H9 (cell line): ENCODE measurements at places on chromosomes 12 and 14. TPM values are rescaled to one million over a fixed set of nuclear protein-coding genes. Genes with fewer than 3 reads are reported as not detected.
A peak's percentile ranks its signal among the peaks of the same experiment; 100 is the strongest.

Gene NR1H4
- not detected in 2 replicates for total RNA-seq

Gene TMEM119
- total RNA-seq, result not detected in 2 replicates

Gene LRP10
- total RNA-seq, result 12.7 and 13.3 TPM in 2 replicates

Gene TBC1D30
- total RNA-seq, result 1.6 and 2.2 TPM in 2 replicates

Gene ATL1
- 3.0 and 3.2 TPM in 2 replicates for total RNA-seq

Gene REP15
- 0.20 and 1.3 TPM in 2 replicates for total RNA-seq

Gene TAS2R13
- 0.50 and 0.75 TPM in 2 replicates for total RNA-seq

Gene AKAP3
- 1.3 TPM in 2 replicates for total RNA-seq

Gene TMEM117
- total RNA-seq, result 1.3 and 1.7 TPM in 2 replicates

Gene ANO2
- total RNA-seq, result 3.8 and 4.2 TPM in 2 replicates

Gene CLEC1B
- total RNA-seq, result not detected in 2 replicates

Gene DGLUCY
- total RNA-seq, result 24.8 and 29.6 TPM in 2 replicates

Gene TAS2R46
- 0.88 and 1.2 TPM in 2 replicates for total RNA-seq

DNA sequence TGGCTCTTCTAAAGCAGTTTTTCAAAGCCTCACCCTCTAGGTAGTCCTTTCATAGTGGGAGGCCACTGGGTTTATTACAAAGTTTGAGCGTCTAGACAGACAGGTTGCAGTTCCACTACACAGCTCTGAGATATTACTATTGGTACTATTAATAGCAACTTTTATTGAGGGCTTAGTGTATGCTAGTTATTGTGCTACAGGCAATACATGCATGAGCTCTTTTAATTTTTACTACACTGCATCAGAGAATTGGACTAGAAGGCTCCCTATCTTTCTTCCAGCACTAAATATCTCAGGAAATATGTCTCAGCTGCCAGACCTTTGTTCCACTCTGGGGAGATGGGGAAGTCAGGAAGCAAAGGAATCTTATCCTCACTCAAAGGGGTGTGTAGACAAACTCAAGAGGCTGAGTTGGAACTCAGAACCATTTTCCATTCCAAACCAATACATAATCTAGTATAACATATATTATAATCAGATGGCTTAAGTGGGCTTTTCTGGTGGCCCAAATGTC is 161.8 kb upstream of the SLC38A2 start:
- no peak for DNase-seq

GRCh38 chr14:77040741-77041653 is 12.5 kb upstream of the IRF2BPL start:
- no peak for DNase-seq

GRCh38 chr12:131131077-131131807 is 177.5 kb downstream of the ADGRD1 start:
- DNase-seq, result no peak

GRCh38 chr12:66589095-66589494 is 89.8 kb downstream of the GRIP1 start:
- no peak for DNase-seq

GRCh38 chr14:76138758-76139723 is 12.7 kb upstream of the GPATCH2L start:
- DNase-seq, result peak; percentile 73

DNA sequence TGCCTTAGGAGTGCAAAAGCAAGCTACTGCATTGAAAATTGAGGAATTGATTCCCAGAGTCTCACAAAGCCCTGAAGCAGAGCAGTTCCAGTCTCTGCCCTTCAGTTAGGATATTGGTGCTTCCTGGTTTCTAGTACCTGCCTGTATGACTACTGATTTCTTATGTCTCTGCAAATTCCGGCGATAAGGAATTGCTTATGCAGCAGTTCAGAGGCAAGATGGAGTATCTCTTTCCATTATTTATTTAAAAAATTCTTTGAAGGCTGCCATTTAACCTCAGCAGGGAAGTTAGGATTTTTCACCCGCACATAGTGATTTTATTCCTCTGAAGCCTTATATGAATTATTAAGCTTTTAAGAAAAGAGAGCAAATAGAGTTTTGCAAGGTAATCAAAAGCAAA is 184.9 kb upstream of the SSTR1 start:
- no peak for DNase-seq

GRCh38 chr14:99688210-99688581 is 4.1 kb downstream of the CYP46A1 start:
- DNase-seq, result no peak

- DNase-seq, result no peak
Measured at GRCh38 chr14:52876311-52876710, 74.5 kb downstream of the FERMT2 start.

DNA sequence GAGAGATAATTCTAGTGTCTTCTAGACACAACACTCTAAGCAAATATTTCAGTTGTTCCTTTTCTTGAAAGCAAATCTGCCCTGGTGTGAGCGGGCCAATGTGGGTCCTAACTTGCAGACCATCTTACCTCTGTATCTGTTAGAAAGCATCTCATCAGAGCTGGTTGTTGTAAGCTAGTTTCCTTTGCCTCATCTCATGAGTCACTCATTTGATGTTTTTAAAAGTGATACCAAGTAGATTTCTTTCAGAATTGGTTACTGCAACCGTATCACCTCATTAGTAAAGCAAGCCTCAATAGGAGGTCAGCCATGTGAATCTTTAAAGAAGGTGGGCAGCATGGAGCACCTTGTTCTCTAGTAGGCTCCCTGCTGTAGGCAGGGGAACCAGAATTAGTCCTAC is 78.6 kb downstream of the DAAM1 start:
- no peak for DNase-seq

GRCh38 chr12:88468581-88468980 is 111.7 kb downstream of the KITLG start:
- DNase-seq, result no peak

- no peak for DNase-seq
Measured at GRCh38 chr12:132494294-132495164, 4.6 kb downstream of the FBRSL1 start.

- DNase-seq, result no peak
Measured at GRCh38 chr14:58367296-58367695, 28.4 kb upstream of the TOMM20L start.

DNA sequence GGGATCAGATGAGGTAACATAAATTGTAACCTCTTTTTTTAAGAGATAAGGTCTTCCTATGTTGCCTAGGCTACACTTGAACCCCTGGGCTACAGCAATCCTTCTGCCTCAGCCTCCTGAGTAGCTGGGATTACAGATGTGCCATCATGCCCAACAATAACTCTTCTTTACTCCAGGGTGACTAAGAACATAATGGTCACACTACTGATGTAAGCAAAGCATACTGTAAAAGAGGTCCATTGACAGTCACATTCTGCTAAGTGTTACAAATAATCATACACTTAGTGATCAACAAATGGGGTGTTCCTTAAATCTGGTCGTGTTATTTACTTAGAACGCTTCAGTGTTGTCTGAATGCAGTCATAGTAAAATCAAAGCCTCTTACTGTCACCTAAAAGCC is 68.9 kb downstream of the EPS8 start:
- DNase-seq, result no peak

DNA sequence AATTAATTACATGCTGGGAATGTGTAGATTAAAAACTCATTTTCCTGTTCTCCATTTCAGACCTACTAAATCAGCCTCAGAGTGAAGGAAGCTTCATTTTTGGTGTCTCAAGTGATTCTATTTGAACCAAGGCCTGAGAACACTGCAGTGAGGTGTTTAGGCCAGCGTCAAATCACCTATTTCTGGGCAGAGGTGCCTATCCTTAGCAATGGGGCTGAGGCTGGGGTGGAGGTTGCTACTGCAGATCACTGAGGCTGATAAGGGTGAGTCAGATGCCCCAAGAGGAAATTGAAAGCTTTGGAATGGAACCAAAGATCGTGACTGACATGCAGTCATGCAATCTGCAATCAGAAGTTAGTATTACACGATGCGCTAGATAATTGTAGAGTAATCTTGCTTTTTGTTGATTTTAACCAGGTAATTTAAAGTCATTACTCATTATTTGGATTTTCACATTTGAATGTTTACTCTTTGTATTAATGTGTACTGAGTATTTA is 4.4 kb downstream of the TXNRD1 start:
- no peak for DNase-seq

DNA sequence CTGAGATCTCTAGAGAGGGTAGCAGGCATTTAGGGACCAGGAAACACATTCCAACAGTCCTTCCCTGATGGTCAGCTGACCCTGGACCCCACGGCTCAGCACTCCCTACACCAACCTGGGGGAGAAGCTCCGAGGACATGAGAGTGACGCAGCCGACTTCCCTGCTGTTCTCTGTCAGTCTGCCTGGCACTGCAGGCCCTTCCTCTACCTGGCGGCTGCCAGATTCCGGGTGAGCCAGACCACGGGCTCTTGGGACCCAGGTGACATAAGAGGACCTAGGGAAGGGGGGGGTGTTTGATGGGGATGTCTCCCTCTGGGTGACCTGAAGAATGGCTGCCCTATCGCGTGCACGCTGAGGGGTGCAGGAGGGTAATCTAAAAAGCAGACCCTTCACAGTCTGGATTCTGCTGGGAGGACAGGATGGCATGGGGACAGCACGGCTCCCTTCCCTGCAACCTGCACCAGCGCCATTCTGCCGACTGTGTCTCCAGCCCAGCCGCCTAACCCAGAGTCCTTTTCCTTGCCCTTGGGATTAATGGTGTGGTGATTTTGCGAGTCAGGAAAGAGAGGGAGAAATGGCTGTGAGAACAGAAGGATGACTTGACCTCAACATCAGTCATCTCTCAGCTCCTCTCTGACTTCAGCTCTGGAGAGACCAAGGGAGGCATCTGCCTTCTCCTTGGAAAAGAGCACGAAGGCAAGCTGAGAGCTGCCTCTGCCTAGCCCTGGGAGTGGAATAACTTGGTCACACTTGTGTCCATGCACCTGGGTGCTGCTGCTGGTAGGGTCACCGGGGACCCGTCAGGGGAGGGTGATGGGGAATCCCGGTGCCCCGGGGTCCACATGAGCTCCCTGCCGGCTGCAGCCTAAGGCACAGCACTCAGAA is 158.5 kb downstream of the CALM1 start:
- no peak for DNase-seq

GRCh38 chr14:34081101-34081575 is 130.3 kb upstream of the EGLN3 start:
- no peak for DNase-seq

- no peak for DNase-seq
Measured at GRCh38 chr12:132123970-132124765, 20.0 kb downstream of the DDX51 start.

DNA sequence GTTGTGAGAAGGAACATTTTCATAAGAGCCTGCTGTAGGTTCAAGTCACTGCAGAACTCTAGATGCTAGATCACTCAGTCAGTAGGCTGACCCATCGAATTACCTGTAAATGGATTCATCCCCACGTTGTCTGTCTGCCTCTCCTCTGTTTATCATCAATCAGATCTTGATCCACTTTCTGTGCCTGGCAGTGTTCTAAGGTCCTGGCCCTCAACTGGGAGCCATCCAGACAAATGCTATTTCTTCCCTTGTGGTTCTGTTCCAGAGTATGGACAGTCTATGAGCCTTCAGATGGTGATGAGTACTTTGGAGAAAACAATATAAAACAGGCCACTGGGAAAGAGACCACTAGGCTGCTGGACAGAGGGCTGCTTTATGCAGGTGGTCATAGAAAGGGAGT is 699.4 kb upstream of the TMEM132C start:
- no peak for DNase-seq

DNA sequence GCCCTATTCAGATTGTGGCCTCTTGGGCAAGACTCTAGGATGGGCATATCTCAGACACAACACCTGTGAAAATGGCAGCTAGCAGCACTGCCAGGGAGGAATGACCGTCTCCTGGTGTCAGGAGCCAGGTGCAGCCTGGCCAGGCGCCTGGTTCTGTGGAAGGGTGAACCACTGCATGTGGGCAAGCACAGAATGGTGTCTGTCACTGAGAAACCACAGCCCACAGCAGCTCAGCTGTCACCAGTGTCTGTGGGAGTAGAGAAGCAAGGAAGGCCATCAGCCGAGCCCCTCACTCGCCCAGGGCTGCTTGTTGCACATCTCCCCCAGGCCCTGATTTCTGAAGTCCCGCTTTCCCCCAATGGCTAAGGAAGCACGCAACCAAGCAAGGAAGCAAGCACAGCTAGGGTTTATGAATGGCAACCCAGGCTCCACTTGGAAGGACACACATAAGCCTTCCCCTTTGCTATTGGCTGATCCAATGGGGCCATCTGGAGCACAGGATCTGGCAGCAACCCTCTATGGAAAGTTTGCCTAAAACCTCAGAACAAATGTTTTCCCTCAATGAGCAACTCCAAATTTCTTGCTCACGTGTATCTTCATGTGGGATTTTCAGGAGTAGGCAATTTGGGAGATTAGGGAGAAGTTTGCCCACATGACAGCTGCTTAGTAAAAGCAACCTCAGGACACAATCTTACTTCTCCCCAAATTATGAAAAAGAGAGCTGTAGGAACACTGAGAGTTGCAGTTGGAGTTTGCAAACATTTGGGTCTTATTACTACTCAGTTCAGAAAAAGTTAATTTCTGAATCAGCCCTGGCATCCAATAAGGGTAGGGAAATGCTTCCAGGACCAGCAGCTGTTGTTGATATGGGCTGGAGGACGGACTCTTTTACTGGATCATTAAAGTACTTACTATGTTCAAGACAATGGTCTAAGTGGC is 44.7 kb downstream of the GPHB5 start:
- DNase-seq, result no peak

DNA sequence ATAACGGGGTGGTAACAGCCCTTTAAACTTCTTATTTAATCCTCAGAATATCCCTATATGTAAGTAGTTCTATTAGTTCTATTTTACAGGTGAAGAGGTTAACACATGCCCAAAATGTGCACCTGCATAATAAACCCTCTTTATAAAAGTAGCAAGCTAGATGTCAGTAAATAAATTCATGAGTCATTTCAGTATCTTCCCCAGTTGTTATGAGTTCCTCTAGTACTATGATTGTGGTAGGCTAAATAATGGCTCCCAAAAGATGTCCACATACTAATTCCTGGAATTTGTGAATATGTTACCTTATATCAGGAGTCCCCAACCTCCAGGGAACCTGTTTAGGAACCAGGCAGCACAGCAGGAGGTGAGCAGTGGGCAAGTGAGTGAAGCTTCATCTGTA is 106.5 kb downstream of the TMTC3 start:
- DNase-seq, result no peak

GRCh38 chr14:76550534-76550933 is 174.6 kb downstream of the ESRRB start:
- DNase-seq, result no peak

- DNase-seq, result no peak
Measured at GRCh38 chr12:124586756-124587155, 19.3 kb upstream of the NCOR2 start.

GRCh38 chr12:32365473-32366064 is 33.8 kb upstream of the FGD4 start:
- DNase-seq, result peak; percentile 70
